ENCODE measurements at places on chromosomes 11 and 22.

DNA sequence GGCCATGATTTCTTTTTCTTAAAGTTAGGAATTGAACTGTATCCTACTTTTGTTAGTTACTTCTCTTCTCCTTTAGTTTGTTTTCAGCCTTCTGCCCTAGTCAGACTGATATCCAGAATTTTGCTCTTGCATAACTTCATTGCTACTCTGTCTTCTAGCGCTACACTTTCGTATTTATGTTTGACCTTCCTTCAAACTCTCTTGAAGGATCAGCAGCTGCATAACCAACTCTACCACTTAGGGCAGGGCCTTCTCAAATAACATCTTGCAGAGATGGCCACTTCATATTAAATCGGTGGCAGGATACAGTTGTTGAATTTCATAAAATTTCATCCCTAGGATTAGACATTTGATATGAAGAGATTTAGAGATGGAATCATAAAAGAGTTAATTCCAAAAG is 43.9 kb downstream of the KDM2A start:
- no peak for DNase-seq

DNA sequence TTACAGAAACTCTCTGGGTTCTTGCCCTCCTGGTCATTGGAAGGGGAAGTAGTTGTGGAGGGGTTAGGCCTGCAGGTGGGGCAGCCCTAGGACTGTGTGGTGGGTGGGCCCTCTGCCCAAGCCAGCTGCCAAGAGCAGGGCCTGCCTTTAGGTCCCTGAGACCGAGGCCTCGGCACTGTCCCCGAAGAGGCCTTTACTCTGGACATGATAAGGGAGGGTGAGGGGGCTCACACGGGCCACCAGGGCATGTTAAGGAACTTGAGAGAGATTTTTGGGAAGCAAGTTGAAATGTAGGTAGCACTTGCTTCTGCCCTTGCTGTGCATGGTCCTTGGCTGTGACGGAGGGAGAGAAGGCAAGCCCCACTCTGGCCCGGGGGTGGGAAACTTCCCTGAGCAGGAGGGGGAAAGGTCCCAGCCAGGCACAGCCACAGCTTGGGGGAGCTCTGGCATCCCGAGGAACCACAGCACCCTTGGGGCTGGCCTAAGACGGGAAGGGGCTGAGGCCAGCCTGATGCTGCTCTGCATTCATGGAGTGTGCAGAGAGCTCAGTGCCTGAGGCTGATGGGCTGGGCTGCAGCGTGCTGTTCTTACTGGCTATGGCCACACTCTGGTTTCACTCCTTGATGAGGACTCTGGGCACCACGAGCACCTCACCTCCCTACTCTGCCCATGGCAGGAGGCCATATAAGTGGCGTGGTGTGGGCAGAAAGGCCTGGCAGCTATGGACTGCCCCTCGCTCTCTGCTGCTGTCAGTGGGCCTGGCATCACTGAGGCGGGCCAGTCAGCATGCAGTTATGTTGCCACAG is 7.8 kb upstream of the RANBP1 start:
- DNase-seq, result no peak

DNA sequence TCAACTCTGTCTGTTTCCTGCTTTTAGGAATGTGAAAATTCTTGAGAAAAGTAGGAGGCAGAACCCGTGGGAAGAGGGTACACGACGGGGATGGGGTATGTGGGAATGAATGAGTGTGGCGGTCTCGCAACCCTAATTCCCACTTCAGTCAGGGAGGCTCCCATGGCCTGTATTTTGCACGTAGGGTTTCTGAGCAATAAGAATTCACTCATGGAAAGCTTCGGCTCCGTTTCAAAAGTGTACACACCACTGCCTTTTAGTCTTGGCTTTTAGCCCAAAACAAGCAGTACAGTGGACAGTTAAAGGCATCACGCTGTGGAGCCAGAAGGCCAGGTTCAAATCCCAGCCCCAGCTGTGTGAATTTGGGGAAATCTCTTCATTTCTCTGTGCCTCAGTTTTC is 116.7 kb downstream of the MN1 start:
- no peak for DNase-seq

- DNase-seq, result no peak
Measured at GRCh38 chr11:104704888-104705287, 193.4 kb downstream of the CASP12 start.

All from cortex of kidney (tissue), 1 donor.